ENCODE measurements at places on chromosomes 12 and 14.

GRCh38 chr14:65414961-65415589 is 2.5 kb downstream of the FUT8 start:
- DNase-seq: no peak

DNA sequence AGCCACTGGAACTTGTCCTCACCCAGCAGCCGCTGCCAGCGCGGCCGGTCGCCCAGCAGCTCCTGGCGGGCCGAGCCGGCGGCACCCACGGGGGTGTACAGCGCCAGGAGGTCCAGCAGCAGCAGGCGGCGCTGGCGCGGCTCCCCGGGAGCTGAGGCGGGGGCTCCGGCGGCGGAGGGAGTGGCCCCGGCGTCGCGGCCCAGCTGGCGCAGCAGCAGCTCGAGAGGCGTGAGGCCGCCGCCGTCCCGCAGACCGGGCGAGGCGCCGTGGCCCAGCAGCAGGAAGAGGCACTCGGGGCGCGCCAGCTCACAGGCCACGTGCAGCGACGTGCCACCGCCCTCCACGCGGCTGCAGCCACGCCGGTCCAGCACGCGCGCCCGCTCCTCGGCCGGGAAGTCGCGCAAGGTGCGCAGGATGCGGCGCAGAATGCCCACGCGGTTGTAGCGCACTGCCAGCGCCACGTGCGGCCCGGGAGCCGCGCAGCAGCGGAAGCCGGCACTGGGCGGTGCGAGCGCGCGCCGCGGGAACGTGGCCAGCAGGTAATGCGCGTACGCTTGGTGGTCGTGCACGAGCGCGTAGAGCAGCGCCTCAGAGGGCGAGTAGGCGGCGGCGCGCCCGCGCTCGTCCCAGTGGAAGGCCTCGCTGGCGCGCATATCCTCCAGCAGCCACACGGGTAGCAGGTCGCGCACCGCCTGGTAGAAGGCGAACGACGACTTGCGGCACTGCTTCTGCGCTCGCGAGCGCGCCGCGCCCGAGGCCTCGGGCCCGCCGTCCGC is 2.3 kb downstream of the ANKRD9 start:
- no peak for DNase-seq

- no peak for DNase-seq
These were observed 2.4 kb downstream of the DHRS2 start for GRCh38 chr14:23638414-23639047.

GRCh38 chr12:76618031-76618430 is 58.5 kb upstream of the OSBPL8 start:
- DNase-seq: no peak

GRCh38 chr12:87935216-87935615 is 94.0 kb downstream of the C12orf50 start:
- DNase-seq: no peak
